ENCODE measurements at places on chromosomes 5 and 9.

GRCh38 chr5:125551246-125551645, 804.8 kb upstream of the ZNF608 start:
- no peak for DNase-seq

GRCh38 chr5:106755066-106755465, 915.7 kb downstream of the EFNA5 start:
- no peak for DNase-seq

- no peak for DNase-seq
These were observed 169.0 kb downstream of the PDZD2 start for GRCh38 chr5:31807789-31808540.

- no peak for DNase-seq
These were observed 712.3 kb upstream of the WWC1 start for GRCh38 chr5:167578977-167579692.

GRCh38 chr9:137679695-137680305, 61.0 kb downstream of the EHMT1 start:
- DNase-seq, result no peak

GRCh38 chr9:37324691-37325490, 97.6 kb upstream of the GRHPR start:
- no peak for DNase-seq

DNA sequence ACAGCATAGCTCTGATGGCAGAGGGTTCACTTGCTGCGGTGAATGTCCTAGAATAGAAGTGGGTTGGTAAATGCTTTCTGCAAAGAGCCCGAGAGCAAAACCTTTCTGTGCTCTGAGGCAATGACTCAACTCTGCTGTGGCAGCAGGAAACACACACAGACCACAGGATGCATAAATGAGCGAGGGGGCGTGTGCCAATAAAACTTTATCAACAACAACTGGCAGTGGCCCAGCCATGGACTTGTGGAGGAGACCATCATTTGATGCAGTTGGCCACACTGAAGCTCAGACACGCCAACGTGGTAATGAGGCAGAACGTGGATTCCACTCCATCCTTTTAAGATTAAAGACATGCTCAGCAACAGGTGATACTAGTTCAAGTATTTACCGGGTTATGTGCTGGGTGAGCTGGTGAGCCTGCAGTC, 6.8 kb downstream of the MRPL36 start:
- DNase-seq, result no peak

GRCh38 chr5:168931638-168932345, 352.6 kb upstream of the PANK3 start:
- peak; percentile 66 for DNase-seq

GRCh38 chr5:138946241-138946623, 71.1 kb upstream of the LRRTM2 start:
- DNase-seq, result no peak

- no peak for DNase-seq
These were observed 759.2 kb downstream of the TLR4 start for GRCh38 chr9:118463419-118463818.

DNA sequence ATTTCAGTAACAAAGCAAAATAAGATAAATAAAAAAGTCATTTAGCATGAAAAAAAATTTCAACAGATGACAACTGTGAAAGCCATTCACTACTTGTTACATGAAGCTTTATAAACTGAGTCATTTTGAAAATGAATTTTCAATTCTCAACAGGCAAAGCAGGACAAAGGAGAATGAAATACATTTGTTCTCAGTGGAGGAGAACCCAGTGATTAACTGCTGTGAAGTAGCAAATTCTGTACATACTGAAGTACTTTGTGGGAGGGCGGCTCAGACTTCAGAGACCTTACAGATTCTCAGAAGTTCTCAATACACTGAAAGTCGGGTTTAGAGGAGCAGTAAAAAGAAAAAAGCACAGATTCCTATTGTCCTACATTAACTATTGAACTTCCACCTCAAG, 21.7 kb downstream of the SKIC3 start:
- DNase-seq, result no peak

DNA sequence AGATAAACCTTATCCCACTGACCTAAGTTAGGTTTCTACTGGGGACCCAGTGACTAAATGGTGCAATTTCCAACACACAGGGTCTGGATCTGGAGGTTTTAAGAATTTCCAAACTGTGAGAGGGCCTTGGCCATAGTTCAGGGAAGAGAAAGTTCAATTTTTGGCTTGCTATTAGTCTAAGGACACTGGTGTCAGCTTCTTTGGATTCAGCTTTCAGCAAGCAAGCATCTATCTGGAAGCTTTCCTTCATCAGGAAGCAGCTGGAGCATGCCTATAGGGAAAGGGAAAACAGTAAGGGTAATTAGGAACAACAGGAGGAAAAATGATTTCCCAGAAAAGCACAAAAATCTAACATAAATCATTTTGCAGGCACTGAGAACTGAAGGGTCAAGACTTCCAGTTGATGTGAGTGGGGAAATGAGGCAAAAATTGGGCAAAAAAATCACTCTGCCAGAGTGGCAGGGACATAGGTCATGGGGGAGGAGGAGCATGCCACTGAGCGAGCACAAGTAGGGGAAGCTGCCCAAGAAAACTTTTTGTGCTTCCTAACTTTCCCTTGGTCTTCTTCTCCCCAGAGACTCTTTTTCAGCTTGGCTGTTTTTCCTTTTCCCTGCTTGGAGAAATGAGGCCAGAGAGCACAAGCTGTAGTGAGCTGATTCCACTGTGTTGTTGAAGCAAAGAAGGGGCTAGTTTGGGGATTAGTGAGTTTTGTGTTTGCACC, 299.6 kb downstream of the FGF10 start:
- DNase-seq, result no peak

- no peak for DNase-seq
These were observed 251.6 kb upstream of the PIK3R1 start for GRCh38 chr5:67963789-67964519.

- no peak for DNase-seq
These were observed 3.7 kb downstream of the SURF4 start for GRCh38 chr9:133372144-133372543.

- no peak for DNase-seq
These were observed 466.2 kb downstream of the ENC1 start for GRCh38 chr5:74174366-74174765.

GRCh38 chr9:78831726-78832125, 534.8 kb downstream of the PSAT1 start:
- DNase-seq, result no peak

GRCh38 chr9:72271613-72272478, 93.2 kb downstream of the ZFAND5 start:
- no peak for DNase-seq

DNA sequence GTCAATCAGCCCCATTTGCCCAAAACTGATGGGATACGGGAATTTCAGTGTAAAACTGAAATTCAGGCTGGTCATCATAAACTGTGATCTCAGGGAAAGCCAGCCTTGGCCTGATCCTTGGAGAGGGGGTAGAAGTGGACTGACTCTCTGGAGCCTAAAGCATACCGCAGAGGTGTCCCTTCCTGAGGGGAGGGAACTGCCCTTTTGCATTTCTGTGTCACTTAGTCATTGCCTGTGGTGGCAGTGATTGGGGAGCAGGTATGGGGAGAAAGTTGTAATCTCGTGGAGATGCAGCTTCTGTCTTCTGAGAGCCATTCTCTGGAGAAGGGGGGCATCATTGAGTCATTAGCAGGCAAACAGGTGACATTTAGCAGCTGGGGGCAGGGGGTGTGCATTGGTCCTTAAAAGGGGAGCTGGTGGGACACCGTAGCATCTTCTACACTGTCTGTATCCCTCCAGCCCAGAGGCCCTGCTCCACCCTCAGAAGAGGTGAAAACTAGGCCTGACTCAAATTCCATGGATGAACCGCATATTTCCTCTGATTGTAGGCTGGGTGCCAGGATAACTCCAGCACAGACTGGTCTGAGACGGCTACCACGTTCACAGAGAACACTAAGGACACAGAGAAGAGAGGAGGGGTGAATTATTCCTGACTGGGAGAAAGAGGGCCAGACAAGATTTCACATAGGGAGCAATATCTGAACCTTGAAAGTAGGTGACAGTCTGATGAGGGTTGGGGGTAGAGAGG, 143.3 kb downstream of the SEC61B start:
- DNase-seq, result no peak

- DNase-seq, result no peak
These were observed 104.7 kb downstream of the ADAMTS2 start for GRCh38 chr5:179240561-179240960.

DNA sequence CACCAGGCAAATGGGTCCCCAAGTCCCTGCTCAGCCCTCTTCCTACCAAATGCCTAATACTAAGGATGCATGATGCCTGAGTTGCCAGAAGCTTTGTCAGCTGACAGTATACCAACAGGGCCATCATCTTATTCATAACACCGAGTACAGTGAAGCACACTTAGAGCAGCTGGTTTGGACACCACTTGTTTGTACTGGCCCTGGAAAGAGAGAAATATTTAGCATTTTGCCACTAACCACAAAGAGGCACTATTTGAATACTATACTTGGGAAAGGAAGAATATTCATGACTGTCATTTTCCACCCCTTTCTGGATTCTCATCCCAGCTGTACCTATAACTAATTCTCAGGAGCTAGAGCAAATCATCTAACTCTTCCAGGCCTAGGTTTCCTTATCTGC, 364.4 kb upstream of the KIF2A start:
- no peak for DNase-seq

GRCh38 chr5:73321757-73322436, 126.7 kb downstream of the FOXD1 start:
- DNase-seq, result no peak

Data from right atrium auricular region (tissue), 2 donors.